T-cell (primary cell): ENCODE measurements at places on chromosomes 1 and 21.
A peak's percentile ranks its signal among the peaks of the same experiment; 100 is the strongest.

GRCh38 chr1:236762410-236762809 lies 32.7 kb upstream of the MTR start:
- DNase-seq, result no peak

DNA sequence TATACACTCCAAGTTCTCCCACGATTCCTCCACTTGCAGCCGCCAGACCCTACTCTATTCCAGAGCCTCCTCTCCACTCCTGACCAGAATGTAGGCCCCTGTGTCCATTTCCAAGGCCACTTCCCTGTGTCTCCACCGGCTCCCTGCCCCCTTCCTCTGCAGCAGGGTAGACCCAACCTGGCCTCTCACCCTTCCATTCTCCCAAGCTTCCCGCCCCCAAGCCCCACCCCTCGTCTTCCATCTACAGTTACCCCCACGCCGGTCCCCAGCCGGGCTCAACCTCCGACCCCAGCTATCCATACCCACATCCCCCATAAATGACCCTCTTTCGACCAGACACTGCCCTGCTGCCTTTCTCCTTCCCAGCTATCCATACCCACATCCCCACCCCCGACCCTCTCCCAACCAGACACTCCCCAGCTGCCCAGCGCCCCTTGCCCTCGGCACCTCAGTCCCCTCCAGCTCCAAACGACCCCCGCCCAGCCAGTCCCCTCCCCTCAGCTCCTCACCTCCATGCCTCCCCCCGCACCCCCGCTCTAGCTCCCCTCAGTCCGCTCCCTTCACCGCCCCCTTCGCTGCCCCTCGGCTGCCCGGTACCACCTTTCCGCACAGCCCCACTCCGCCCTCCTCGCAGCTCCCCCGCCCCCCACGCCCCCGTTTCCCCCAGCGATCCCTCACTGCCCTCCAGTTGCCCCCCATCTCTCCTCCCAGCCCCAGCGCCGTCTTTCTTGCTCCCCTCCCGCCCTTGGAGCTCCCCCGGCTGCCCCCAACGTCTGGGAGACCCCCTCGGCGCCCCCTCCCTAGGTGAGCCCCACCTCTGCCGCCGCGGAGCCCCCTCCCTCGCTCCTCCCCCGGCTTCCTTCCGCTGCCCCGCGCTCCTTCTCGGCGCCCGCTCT lies 670 bp downstream of the RAB3B start:
- DNase-seq, result no peak

GRCh38 chr1:29124366-29125236 lies 898 bp upstream of the TMEM200B start:
- peak; percentile 39 for DNase-seq

DNA sequence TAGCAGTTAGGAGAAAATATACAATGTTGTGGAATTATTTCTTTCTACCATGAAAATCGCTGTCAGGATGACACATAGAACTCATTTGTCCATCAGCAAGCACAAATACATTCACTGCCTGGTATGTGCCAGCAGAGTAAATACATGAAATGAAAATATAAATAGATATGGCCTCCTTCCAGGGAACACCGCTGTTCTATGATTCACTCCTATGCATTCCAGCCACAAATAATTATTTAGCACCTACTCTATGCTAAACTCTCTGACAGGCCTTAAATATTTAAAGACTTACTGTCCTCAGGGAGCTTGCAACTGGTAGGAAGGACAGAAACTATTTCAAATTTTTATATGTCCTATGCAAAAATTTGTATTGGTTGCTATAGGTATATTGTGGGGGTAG lies 975.0 kb upstream of the NCAM2 start:
- no peak for DNase-seq

GRCh38 chr1:1337793-1338147 lies 6.7 kb downstream of the TAS1R3 start:
- no peak for DNase-seq

DNA sequence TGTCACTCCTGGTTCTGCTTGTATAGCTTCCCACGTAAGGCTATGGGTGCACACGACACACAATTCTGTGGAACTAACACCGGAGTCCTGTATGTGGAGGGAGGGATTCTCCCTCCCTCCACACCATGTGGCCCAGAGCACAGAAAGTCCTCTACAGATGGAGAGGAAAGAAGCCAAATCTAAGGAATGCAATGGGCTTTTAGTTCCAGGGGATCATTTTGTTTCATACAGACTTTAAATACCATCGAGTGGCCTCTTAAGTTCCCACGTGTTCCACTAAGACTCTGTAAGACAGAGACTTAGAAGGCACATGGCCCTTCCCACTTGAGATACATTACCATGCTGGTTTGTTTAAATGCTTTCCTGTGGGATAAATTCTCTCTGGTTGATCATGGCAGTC lies 156.0 kb downstream of the TGFB2 start:
- no peak for DNase-seq

GRCh38 chr21:45306453-45306831 lies 18.7 kb upstream of the POFUT2 start:
- DNase-seq, result no peak

DNA sequence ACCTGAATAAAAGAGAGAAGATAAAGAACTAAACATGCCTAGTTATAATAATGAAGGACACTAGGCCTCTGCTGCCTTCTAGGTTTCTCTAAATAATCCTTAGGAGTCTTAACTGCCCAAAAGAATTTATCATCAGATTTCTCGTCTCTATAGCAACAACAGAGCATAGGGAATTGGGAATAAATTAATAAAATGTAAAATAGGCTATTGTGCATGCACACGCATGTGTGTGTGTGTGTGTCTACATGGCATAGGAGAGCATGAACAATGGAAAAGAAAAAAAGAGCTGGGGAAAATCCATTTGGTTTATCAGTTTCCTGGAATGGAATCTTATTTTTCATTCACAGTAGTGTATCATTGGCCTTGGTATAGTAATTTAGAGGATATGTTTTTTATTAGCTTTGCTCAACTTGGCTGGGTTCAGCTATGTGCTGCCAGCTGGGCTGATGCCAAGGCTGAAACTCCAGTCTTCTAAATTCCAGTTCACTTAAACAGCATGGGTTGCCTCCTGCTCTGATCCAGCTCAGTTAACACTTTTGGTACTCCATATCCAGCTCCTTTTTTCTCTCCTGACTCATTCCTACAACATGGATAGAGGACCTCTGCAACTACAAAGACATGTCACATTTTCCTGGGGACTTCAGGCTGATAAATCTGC lies 80.6 kb upstream of the SLFNL1 start:
- DNase-seq, result no peak

GRCh38 chr1:224133741-224134299 lies 19.9 kb downstream of the FBXO28 start:
- DNase-seq, result no peak

- DNase-seq, result no peak
Observed at GRCh38 chr1:246005067-246005466, 502.0 kb downstream of the SMYD3 start.

DNA sequence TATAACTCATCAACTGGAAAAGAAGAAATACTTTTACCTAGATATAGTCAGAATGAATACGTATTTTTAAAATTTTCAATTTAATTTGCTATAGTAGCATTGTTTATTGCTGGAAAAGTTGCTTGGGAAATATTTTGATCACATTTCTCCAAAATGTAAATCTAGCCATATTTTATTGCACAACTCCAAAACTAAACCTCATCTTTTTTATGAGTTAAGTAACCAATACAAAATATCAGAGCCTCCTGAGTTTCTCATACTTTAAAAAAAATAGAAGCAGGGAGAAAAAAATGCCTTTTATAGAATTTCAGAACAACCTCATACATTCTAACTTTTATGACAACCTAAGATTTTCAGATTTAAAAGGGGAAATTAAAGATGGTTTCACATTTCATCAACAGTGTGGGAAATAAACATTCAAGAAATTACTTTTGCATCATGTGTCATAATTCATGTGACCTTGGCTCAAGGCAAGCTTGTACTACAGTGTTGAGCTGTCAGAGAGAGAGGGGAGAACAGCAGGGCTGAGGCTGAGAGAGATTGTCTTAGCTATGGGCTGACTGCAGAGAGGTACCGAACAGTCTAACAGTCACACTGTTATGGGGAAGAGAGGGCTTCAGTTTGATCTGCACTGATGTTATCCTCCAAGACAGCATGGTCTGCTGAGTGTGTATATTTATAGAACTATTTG lies 519.0 kb downstream of the LTN1 start:
- no peak for DNase-seq

DNA sequence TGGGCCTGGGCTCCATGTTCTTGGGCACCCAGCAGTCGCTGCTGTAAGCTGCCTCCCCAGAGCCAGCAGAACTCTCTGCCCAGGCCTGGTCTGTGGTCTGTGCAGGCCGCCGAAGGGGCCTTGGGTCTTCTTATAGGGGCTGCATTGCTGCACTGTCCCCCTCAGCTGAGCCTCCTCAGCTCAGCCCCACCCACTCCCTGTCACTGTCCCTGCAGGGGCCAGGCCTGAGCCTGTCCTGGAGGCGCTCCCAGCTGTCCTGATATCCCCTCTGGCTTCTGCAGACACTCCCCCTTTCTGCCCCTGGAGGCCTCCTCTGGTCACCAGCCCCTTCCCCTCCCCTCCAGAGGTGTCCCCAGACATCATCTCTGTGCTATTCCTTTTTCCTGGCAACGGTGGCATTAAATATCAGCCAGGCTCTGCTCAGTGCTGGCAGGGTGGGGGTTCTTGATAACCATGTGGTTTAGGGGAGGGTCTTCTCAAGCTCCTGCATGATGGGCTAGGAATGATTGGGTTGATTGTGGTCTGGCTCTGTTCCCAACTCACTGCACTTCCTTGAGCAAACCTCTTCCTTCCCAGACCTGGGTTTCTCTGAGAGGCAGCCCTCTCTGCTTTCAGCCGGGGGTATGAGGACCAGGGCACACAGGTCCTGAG lies 3.7 kb upstream of the FOXO6 start:
- no peak for DNase-seq

DNA sequence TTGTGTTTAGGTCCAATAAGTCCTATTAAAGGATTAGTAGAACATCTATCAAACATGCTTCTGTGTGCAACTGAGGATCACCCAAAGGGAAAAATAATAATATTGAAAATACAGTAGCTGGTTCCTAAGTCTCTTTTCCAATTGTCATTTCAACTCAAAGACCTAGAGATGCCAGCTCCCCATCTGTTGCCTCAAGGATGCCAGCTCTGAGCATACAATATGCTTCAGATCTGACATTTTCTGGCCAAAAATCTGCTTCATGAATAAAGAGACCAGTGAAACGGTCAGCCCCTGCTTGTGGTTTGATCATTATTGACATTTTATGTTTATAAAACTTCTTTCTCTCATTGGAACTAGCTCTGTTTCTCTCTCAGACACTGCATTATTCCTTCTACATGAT lies 72.9 kb downstream of the CCDC185 start:
- no peak for DNase-seq

- DNase-seq, result no peak
Observed at GRCh38 chr1:39104158-39105060, 78.3 kb downstream of the NDUFS5 start.

- no peak for DNase-seq
Observed at GRCh38 chr1:79549201-79549600, 542.7 kb upstream of the ADGRL4 start.

DNA sequence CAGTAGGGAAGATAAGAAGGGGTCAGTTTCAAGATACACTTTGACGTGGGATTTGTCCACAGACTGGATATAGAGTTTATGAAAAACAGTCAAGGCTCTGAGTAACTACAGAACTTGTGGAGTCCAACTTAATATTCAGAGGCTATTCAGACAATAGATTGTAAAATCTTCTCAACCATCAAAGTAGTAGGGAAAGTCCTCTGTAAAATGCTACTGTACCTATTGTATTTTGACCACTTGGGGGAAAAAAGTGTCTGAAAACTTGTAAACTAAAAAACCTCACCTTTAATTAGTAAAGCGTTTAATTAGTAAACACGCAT lies 10.5 kb downstream of the PTP4A2 start:
- DNase-seq, result no peak

- DNase-seq, result no peak
Observed at GRCh38 chr1:115536279-115536816, 105.4 kb upstream of the VANGL1 start.

GRCh38 chr1:169999331-169999741 lies 75.2 kb downstream of the KIFAP3 start:
- no peak for DNase-seq

DNA sequence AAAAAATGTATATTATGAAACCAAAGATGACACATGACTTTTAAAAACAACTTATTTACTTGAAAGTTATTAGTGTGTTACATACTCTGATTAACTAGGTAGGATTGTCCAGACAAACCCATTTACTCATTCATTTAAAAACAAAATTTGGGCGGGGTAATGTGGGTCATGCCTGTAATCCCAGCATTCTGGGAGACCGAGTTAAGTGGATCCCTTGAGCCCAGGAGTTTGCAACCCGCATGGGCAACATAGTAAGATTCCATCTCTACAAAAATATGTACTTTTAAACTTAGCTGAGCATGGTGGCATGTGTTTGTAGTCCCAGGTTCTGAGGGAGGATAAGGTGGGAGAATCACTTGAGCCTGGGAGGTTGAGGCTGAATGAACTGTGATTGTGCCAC lies 1414.7 kb downstream of the PLA2G4A start:
- DNase-seq, result no peak
